Activated naive CD4-positive, alpha-beta T cell treated with Interleukin-2 at 50 U/mL for 16 hours (primary cell): ENCODE measurements at places on chromosomes 2 and 18.

DNA sequence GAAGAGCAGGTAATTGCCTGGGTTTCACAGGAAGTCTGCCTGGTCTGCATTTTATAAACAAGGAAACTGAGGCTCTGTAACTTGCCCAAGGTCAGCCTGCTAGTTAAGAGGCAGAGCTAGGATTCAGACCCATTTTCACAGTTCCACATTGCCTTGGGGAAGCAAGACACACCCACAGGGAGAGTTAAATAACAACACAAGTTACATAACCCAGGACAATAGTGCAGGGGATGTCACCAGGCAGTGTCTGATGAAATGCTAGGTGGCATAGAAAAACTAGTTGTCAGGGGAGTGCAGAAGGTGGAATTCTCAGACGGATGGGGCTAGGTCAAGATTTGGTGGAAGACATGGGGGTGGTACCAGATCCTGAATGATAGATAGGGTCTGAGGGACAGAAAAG is 69.7 kb downstream of the PRKCE start:
- DNase-seq: no peak

DNA sequence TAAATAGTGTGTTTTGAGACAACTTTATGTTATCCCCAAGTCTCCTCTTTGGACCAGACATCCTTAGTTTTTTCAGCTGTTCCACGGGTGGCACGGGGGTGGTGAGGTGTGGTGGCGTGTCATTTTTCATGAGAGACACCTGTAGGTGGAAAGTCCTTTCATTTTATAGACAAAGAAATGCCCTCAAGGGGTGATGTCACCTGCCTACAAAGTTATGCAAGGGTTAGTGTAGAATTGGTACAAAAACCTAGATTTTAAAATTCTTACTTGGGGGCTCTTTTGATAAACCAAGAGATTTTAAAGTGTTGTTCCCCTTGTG is 15.3 kb downstream of the CTDP1 start:
- DNase-seq: no peak

DNA sequence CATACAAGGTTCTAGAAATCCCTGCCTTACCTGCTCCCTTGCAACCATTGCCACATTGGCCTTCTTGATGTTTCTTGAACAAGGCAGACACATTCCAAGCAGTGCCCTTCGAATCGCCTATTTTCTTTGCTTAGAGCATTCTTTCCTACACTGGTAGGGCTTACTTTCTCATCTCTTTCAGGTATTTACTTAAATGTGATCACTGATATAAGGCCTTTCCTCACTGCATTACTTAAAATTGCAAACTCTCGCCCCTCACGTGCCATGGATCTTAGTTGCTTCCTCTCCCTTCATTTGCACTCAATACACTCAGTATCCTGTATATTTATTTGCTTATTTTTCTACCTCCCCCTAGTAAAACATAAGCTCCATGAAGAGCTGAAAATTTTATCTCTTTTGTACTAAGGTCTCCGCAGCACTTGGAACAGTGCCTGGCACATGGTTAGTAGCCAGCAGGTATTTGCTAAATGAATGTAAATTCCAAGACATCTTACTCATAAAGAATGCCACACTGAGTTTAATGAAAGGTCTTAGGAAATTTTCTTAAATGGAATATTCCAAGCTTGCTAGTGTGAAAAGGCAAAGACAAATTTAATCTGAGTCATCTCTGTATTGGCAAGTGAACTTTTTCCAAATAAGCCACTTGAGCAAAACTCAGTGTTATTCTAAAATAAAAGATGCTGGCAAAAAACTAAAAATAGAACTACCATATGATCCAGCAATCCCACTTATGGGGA is 42.4 kb upstream of the FIGN start:
- no peak for DNase-seq

DNA sequence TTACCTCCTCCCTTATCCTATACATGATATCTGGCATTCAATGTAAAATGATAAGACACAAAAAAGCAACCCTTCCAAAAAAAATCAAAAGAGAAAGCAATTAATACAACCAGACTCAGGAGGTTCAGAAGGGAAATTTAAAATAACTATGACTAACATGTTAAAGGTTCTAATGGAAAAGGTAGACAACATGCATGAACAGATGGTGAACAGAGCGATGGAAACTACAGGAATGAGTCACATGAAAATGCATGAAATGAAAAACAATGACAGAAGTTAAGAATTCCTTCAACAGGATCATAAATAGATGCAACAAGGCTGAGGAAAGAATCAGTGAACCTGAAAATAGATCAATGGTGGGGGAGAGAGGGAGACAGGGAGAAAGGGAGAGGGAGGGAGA is 26.1 kb upstream of the ERCC3 start:
- no peak for DNase-seq

GRCh38 chr2:31233231-31233630 is 721 bp upstream of the EHD3 start:
- no peak for DNase-seq

DNA sequence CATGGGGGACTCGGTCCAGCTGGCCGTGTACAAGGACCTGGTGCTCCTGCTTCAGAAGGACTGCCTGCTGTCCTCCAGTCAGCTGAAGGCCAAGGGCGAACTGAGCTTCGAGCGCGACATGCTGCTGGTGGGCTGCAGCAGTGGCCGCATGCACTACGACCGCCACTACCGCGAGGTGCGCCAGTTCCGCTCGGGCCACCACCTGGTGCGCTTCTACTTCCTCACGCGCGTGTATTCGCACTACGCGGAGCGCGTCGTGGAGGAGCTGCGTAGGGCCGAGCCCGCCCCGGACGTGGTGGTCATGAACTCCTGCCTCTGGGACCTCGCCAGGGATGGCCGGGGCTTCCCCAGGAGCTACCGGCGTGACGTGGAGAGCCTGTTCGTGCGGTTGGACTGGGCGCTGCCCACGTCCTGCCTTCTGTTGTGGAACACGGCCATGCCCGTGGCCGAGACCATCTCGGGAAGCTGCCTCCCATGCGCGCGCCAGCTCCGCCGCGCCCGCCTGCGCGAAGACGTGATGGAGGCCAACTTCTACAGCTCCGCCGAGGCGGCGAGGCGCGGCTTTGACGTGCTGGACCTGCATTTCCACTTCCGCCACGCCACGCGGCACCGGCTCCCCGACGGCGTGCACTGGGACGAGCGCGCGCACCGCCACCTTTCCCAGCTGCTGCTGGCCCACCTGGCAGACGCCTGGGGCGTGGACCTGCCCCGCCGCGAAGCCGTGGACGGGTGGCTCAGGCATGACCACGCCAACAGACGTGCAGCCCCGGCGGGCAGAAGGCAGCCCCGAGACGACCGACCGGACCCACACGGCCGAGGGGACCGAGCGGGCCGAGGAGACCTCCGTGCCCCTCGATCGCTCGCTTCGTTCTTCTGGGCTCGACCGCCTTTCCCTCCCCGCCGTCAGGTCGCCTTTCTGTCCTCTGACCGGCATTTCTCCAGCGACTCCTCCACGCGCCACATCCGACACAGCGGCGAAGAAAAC is 293.9 kb upstream of the ERBB4 start:
- DNase-seq: no peak

DNA sequence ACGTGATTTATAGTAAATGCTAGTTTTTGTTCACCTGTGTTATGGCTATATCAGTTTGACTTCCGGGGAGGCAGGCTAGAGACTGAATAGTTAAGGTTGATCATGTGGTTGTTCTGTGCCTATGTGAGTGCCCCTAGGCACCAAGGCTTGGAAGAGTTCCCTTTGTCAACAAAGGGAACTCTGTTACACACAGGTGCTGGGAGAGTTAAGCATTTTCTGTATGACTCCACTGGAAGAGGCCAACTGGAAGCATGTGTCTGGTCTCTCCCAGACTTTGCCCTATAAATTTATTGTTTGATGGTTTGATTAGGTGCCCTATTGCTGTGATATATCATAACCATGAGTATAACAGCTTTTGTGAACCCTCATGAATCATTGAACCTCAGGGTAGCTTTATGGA is 63.8 kb downstream of the ARL6IP6 start:
- DNase-seq: no peak

DNA sequence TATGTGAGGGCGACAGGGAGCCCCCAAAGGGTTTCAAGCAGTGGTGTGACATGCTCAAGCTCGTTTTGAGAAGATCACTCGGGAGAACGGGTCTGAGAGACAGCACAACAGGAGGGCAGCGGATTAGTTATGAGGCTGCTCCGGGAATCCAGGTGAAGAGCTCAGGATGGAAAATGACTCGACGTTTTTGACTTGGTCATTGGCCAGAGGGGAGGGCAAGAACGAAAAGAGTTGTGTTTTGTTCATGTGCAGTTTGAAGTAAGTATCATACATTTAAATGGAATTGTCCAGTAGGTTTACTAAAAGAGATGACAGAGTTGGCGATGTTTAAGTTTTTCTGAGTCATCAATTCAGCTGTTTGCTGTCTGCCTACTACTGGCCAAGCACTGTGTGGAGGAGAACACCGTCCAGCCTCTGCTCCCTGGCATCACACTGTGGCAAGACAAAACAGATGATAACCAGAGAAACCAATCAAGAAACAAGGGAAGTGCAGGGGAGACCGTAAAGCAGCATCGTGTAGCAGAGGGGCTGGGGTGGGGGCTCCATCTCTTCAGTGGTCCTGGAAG is 25.3 kb upstream of the ANXA4 start:
- no peak for DNase-seq

GRCh38 chr2:98759827-98760625 is 29.1 kb upstream of the MGAT4A start:
- DNase-seq: no peak
